Right hindlimb (tissue), 1 donor: ENCODE measurements at places on chromosomes 2 and 18.

DNA sequence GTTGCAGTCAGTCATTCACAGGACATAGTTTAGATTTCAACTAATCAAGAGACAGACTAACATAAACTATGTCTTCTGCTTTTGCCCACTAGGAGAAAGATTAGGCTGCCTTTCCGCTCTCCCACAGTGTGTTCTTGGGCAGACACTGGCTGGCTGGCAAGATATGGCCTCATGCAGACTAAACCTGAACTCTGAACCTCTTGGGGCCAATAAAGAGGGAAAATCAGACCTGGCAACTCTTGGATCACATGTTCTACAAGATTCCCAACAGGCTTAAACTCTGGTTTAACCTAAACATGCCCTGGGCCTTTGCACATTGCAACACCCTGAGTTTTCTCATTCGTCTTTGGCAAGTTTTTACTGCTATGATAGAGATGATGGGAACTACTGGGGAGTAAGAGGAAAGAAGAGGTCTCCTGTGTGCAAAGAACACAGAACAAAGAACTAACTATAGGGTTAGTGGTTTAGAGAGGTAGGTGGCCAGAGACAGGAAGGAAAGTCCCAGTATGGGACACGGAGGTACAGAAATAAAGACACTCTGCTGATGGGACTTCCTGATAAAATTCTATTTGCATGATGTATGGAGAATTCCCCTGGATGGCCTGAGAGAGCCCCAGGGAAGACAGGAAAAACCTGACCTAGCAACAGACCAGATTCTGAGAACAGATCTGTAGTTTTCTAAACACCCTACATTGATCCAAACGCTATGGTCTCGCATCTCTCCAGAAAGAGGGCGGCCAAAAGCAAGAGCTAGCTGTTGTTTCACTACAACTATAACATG lies 2.0 kb upstream of the ATRAID start:
- DNase-seq: peak; percentile 3

DNA sequence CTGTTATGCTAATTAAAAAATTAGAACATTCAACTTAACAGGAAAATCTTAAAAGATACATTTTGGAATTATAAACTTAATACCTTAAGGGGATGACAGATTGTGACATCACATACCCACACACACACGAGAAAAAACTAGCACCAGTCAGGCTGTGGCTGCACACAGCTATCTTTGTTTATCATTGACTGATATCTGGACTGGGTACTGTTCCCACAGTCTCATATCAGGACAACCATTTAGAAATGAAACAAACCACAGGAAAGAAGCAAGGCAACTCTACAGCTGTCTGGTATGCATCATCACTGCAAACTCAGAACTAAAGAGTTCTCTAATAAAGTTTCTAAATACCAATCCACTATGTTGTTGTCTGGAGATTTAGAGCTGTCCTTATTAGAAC lies 210.9 kb upstream of the SMAD7 start:
- DNase-seq: no peak

DNA sequence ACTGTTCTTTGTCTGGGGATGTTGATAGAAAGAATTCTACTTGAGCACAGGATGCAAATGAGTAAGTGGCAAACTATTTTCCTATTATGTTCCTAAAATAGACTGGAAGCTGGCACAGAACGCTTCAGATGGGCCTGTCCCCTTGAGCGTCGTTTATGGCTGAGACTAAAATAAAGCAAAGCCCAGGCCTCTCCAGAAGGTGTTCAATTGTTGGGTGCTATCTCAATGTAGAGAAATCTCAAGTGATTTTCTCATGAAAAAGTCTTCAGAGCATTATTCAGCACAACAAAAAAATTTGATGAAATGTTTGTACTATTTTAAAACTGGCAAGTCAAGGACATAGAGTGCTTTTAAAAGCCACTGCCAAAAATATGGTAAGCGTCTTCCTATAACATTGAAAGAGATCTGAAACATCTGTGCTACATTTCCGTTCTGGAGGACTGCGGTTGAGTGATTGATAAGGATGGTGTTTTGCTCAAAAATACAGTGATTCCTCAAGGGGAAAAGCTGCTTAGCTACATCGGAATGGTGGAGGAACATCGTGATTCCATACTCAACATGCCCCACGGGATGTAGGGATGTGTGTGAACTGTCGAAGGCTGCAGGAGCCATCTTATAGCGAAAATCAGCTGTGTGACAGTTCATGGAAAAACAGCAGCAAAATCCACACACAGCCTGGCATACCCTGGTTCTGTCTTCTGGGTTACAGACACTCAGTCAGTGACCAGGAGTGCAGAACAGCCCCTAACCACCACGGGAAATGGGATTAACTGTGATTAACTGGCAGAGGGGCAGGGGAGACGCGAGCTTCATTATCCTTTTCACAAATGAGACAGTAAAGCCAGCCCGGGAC lies 10.4 kb upstream of the LRRFIP1 start:
- no peak for DNase-seq

DNA sequence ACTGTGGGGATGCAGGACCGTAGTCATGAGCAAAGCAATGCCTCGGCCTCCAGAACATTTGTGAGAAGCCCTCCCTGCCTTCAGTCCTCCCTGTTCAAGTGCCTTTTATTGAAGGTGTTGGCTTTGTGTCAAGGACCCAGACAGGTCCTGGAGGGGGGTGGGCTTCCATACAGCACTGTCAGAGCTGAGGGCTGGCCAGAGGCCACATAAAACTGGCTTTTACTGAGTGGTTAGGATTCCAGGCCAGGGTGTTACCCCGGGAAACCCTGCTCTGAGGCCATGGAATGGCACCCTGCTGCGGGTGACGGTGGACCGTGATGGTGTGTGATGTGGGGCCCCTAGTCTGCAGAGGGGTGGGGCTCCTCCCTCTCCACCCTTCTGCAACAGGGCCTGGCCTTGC lies 41.6 kb downstream of the TOGARAM2 start:
- no peak for DNase-seq

GRCh38 chr2:27902098-27902497 lies 11.6 kb downstream of the BABAM2 start:
- no peak for DNase-seq
